Immature natural killer cell (primary cell): ENCODE measurements at places on chromosomes 12 and 14. TPM values are rescaled to one million over a fixed set of nuclear protein-coding genes. Genes with fewer than 3 reads are reported as not detected.

GRCh38 chr12:114580306-114580705 is 103.7 kb downstream of the TBX3 start:
- no peaks in the 10 kb centered on the region for H3K36me3 ChIP-seq
- no peaks in the 10 kb centered on the region for H3K4me1 ChIP-seq
- no peaks in the 10 kb centered on the region for H3K27me3 ChIP-seq
- H3K27ac ChIP-seq, result no peak overlapping the region
- DNase-seq, result no peak
- H3K4me3 ChIP-seq, result no peak overlapping the region

GRCh38 chr14:92553438-92553837 is 39.9 kb downstream of the RIN3 start:
- no peaks in the 10 kb centered on the region for H3K27me3 ChIP-seq
- no peak for DNase-seq
- H3K4me1 ChIP-seq, result peaks cover 81% of the 10 kb centered on the region
- peak overlapping the region; percentile 51 for H3K4me3 ChIP-seq
- peak overlapping the region; percentile 78 for H3K27ac ChIP-seq

The CMKLR1 gene
- polyA plus RNA-seq, result 32.5 TPM

The VASH1 gene
- polyA plus RNA-seq, result 1.6 TPM

The PTPRB gene
- polyA plus RNA-seq, result 1.5 TPM

The IFI27L1 gene
- polyA plus RNA-seq, result 10.0 TPM

The ESRRB gene
- not detected for polyA plus RNA-seq
